Pulmonary artery endothelial cell (primary cell): ENCODE measurements at places on chromosomes 12 and 14.

DNA sequence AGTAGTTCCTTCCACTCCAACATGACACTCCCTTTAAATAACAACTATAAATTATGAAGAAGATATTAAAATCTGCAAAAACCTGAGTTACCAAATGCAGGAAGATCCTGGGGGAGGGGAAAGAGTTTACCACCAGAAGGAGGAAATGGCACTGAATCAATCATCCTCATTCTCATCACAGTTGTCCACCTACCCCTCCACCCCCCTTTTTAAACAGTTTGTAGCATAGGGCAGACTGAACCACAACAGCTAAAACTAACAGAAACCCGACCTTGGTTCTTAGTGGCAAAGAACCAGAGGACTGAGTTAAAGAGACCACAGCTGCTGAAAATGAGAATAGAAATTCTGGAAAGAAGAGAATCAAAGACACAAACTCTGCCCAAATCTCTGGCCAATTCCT lies 189.5 kb downstream of the MED13L start:
- no peak for DNase-seq

DNA sequence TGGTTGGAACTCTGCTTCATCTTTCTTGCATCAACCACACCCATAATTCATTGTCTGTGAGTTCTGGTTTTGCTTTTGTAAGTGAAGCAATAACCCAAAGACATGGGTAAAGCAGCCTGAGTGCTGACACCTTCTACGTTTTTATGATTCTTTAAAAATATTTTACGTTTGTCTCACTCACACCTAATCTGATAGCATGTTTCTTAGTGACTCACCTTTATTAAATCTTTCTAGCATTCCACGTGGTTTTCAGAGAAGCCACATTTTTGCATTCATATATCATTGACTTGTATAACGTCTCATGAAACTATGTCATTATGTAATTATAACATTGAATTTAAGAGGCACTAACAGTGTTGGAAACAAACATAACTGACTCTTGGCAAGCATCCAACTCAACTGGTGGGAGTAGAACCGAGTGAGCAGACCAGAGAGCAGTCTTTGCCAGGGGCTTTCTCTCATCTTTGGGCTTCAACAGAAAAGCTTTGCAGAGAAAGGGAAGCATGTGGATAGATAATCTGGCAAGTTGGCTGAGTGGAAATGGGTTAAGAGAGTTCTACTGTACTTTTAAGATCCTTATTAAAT lies 118.8 kb downstream of the TPH2 start:
- no peak for DNase-seq

GRCh38 chr12:28316049-28316448 lies 125.8 kb downstream of the CCDC91 start:
- no peak for DNase-seq

- DNase-seq: no peak
These were observed 42.8 kb downstream of the PRICKLE1 start for GRCh38 chr12:42546709-42547108.

DNA sequence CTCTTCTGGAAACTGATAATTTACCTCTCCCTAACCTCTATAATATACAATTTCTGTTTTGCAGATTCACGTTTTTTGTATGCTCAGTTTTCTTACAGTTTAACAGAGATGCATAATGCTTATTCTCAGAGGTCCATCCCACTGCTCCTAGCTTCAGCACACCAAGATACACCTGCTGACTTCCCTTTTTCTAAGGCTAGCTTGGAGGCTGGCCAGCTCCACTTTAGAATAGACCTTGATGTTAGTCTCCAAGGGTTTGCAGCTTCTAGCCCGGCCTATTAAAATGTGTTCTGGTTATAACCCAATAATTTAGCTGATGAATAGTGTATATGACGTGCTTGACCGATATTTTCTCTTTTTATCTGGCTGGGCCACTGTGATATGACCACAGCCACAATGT lies 261.2 kb downstream of the EGLN3 start:
- DNase-seq: no peak

- peak; percentile 70 for DNase-seq
These were observed at the start of gene SIX1 for GRCh38 chr14:60648934-60649874. Gene SIX1, minus strand, starts transcription at chr14:60649477. Its CDS starts 288 bp downstream, at chr14:60649189.

DNA sequence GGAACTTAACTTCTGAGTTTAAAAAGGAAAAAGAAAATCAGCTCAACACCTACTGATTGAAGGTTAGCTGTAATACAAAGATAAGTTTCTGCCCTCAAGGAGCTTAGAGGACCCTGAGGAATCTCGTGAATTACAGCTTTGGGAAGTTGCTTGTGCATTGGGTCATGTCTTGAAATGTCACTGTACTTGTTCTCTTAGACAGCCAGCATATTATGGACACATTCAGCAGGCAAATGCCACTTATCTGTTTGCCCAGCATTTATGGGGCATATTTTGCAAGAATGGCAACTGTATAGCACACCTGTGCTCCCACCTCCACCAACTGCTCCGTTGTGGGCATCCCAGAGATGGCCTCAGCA lies 263.6 kb upstream of the CRY1 start:
- DNase-seq: no peak

DNA sequence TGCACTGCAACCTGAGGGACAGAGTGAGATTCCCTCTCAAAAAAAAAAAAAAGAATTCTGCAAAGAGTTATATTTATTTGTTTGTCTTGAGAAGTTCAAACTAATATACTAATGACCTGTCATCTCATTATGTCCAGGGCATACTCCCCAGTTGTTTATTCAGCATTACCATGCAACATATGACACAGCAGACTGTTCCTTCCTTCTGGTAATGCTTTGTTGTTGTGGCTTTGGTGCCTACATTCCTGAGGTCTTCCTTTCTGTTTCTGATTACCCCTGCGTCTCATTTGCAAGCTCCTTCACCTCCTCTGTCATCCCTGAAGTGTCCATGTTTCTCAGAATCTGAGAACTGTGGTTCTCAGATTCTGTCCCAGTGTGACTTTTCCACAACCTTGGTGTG lies 55.3 kb downstream of the DERA start:
- no peak for DNase-seq

GRCh38 chr14:95286645-95287044 lies 33.1 kb downstream of the CLMN start:
- DNase-seq: no peak

GRCh38 chr14:51056421-51056820 lies 38.5 kb downstream of the TRIM9 start:
- DNase-seq: no peak

DNA sequence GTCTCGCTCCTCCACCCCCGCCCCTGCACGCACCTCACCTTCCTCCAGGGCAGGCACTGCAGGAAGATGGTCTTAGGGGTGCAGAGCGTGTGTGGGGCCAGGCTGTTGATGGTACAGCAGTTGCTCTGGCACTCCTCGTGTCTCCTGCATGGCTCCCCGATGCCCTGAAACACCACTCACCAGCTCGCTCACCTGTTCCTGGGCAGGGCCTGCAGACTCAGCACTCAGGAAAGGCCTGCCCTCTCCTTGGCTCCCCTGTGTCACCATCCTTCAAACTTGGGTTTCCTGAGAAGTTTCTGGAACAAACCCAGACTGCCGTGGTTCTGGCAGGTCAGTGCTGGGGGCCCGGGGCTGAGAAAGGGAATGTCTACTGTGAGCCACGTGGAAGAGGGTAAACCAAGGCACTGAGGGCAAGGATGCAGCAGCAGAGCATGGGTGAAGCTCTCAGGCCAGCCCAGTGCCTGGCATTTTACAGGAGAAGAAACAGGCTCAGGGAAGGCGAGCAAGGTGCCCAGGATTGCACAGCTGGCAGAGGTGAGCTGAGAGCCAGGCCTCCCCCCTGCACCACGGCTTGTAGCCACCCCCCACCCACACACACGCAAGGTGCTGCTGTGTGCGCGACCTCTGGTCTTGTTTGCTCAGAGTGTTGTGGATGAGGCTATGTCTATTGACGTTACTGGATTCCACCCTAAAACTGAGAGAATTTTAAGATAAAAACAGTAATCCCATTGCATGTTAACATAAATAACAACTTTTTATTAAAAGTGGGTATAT lies 5.5 kb downstream of the LRCOL1 start:
- DNase-seq: no peak

DNA sequence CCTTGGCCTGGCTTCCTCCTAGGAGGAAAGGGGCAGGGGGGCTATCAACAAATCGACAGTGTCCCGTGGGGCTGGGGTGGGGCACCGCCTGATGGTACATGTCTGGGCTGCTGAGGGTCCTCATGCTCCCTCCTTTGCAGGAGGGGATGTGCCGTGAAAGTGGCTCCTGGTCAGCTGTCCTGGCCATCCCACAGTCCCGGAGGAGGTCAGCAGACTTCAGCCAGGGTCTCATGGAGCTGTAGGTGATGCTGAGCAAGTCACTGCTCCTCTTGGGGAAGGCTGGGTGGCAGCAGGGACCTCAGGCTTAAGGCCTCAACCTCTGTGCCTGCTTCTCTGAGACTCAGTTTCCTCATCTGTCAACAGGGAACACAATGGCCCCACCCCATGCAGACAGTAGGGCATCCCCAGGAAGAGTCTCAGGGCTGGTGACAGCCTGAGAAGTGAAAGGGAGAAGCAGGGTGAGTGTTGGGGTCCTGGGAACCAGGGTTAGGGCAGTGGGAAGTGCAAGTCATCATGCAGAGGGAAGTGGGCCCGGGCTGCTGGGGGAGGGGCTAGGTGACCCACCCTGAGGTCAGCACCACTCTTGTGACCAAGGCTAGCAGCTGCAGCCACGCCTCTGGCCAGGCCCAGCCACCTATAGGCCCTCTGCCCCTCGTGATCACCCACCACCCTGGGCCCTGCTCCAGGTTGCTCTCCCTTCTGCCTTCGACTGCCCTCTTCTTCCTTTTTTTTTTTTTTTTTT lies 4.4 kb upstream of the TNFAIP2 start:
- DNase-seq: no peak

DNA sequence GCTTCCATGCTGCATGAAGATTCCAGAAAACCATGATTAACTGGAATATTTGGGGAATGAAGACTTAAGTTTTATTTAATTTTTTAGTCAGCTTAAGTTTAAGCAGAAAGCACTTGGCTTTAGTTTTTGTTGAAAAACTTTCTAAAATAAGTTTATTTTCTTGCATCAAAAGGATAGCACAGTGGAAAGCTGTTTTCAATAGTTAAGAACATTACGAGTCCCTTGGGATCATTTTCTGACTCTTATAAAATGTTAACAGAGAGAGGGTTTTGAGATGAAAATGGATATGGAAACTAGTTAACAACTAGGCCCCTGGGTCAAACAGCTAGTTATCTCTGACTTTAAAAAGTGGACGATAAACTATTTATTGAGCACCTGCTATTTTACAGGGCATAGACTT lies 181.9 kb upstream of the SLC38A2 start:
- no peak for DNase-seq

- DNase-seq: no peak
These were observed 11.0 kb upstream of the MLXIP start for GRCh38 chr12:122067548-122067947.

- no peak for DNase-seq
These were observed 425.8 kb downstream of the RAD51B start for GRCh38 chr14:68245146-68246073.

- no peak for DNase-seq
These were observed 462.6 kb downstream of the NPAS3 start for GRCh38 chr14:33401311-33401710.
